ENCODE measurements at places on chromosomes 6 and 20.

DNA sequence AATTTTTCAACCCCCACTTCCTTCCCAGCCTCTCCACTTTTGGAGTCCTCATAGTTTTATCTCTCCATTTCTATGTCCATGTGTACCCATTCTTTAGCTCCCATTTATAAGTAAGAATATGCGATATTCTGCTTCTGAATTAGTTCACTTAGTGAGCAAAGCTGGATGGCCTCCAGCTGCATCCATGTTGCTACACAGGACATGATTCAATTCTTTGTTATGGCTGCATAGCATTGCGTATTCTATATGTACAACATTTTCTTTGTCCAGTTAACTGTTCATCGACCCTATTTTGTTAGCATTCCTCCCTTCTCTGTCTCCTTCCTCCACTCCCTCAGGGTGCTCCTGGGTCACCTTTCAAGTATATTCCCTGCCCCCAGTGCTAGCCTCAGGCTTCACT is 210.0 kb upstream of the SSTR4 start:
- DNase-seq = no peak

GRCh38 chr6:85127168-85127498 is 322.8 kb upstream of the NT5E start:
- no peak for DNase-seq

GRCh38 chr6:79335133-79335674 is 100.7 kb upstream of the HMGN3 start:
- DNase-seq = no peak

GRCh38 chr6:128508588-128509296 is 11.7 kb downstream of the PTPRK start:
- DNase-seq = peak; percentile 94

DNA sequence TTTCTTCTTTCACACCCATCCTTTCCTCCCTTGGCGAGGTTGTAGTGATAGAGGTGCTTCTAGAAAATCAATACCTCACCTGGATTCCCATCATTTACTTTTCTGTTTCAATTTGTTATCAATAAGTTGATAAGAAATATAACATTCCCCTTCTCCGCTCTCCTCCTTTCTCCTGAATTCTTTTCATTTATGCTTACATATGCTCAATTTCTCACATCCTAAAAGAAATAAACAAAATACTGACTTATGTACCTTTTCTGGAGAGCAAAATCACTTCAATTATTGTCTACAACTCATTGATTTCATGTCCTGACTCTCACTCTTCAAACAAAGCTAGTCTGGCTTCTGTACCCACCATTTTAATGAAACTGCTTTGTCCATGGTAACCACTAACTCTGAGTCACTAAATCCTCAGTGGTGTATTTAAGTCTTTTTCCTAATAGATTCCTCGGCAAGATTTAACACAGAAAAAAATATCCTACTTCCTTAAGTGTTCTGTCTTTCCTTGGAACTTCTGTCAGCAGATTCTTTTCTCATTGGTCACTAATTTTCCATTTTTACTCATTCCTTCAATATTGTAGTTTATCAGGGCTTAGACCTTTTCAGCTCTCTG is 289.6 kb downstream of the RFPL4B start:
- peak; percentile 80 for DNase-seq

DNA sequence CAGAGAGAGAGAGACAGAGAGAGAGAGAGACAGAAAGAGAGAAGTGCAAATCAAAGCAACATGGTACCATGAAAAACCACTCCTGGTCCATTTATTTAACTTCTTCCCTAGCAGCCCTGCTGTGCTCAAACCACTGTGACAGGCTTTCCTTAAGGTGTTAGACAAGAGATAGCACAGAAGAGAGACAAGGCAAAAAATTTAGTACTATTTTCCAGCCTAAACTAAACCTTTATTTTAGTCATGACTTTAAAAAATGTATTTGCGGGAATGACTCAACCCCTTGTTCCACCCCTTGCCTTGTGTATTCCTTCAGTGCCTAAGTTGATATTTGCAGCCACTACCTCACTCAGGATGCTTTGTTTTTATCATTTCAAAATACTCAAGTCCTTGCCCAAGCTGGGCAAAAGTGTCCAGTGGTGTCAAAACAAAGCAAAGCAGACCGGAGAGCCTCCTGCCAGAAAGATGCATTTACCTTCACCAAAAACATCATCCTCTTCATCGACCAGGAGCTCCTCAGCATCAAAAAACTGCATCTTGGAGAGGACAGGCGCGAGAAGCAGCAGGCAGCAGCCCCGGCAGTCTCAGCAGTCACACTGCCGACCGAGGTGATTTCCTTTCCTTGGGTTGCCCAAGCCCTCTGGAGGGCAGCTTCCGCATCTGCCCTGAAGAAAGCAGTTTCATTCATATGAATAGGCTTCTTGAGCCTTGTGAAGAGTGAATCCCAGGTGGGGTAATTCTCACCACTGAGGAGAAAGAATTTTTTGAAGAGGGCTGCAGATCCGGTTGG is at the start of gene RIPOR2:
RIPOR2 (minus strand) TSS at position 595 of the 787 bp plus-strand sequence; CDS start at position 533, 62 bp downstream.
- DNase-seq = no peak

DNA sequence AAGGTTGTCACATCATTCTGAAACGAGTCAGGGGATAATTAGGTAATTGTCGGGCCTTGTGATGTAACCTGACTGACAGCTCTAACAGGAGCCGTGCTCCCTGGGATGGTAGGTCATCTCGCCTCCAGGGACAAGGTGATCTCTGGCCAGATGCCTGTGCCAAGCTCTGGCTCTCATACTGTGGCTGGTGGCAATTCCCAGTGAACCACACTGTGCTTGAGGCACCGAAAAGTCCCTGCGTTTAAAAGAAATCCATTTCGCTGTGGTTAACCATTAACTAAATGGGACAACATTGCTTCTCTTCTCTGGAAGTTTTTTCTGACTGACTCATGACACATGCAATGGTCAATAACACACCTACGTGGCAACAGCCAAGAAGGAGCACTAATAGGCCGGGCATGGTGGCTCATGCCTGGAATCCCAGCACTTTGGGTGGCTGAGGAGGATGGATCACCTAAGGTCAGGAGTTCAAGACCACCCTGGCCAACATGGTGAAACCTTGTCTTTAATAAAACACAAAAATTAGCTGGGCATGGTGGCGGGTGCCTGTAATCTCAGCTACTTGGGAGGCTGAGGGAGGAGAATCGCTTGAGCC is 669.2 kb downstream of the PRKN start:
- DNase-seq = no peak

DNA sequence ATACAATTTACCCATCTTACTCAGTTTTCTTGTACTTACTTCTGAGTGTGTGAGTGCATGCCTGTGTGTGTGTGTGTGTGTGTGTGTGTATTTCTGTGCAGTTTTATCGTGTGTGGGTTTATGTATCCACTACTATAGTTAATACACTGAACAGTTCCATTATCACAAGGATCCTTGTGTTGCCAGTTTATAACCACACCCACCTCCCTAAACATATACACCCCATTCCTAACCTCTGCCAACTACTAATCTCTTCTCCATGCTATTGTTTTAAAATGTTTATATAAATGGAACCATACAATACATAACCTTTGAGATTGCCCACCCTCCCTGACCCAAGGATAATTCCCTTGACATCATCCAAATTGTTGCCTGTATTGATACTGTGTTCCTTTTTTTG is 18.7 kb downstream of the POFUT1 start:
- no peak for DNase-seq

DNA sequence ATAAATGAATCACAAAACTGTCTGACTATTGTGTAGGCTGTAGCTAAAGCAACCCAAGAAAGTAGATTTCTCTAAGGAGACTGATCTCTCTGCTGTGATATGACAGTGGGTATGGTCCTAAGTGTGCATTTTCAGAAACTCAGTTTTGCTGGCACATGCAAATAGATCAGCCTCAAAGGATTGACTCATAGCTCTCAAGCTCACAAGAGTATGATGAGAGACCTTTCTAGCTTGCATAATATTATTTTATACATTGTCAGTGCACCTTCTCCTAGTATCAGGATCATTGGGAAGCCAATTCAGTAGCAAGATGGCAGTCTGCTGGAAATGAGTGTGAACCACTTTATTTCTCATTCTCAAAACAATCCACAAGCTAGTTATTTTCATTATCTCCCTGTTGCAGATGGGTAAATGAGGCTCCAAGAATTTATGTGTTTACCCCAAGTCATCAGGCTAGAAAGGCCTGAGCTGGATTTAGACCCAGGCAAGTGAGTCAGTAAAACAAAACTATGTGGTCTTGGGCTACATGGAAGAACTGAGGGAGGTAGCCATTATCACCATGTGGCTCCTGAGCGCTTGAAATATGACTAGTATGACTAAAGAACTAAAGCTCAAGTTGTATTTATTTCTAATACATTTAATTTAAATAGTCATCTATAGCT is 27.9 kb upstream of the PLCB4 start:
- DNase-seq = peak; percentile 82

DNA sequence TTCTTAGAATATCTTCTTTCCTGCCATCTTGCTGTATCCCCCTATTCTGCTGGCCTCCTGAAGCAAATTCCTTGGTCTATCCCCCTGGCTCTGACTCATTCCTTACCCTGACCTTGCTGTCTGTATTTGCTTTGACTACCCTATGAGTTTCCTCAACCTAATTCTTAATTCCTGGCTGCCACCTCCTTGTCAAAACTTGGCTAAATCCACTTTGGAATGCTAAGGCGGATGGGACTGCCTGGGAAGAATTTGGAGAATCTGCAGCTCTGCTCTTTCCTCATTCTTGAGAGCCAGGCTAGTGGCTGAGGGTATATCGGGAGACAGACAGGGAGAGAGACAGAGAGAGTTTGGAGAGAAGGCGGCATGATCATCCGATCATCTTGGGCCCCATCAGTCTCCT is 24.4 kb downstream of the CAP2 start:
- DNase-seq = peak; percentile 99

DNA sequence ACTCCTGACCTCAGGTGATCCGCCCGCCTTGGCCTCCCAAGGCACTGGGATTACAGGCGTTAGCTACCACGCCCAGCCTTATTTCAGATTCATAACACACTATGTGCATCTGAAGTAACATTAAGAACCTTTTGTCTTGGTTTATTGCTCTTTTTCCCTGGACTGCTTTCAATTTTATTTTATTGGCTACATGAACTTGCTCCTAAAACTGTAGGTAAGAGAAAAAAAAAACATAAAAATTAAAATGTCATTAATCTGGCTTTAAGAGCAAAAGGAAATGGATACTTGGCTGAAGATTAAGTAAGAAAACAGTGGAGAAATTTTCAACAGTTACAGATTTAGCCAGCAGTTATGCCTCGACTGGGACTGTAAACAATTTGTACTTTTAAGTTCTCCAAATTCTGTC is 62.5 kb downstream of the GJA1 start:
- no peak for DNase-seq

DNA sequence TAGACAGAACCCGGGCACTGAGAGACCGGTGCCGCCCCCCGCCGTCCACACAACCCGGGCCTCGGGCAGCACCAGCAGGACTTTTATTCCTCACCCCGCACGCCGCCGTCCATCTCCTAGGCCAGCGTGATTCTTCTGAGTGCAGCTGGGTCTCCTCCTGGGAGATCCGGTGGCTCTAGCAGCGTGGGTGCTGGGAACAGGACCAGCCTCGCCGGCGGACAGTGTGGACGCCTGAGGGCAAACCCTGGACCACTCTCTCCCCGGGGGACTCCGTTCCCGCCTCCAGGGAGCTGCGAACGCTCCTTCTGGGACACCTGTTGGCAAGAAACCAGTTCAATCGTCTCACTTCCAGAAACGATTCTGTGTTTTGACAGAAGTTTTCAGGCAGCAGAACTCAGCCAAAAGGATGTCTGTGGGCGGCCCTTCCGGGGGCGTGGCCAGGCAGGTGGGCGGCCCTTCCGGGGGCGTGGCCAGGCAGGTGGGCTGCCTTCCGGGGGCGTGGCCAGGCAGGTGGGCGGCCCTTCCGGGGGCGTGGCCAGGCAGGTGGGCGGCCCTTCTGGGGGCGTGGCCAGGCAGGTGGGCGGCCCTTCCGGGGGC is 130.7 kb downstream of the DLL1 start:
- no peak for DNase-seq

- DNase-seq = peak; percentile 74
Measured at GRCh38 chr6:44630125-44631028, 242.9 kb downstream of the CDC5L start.

DNA sequence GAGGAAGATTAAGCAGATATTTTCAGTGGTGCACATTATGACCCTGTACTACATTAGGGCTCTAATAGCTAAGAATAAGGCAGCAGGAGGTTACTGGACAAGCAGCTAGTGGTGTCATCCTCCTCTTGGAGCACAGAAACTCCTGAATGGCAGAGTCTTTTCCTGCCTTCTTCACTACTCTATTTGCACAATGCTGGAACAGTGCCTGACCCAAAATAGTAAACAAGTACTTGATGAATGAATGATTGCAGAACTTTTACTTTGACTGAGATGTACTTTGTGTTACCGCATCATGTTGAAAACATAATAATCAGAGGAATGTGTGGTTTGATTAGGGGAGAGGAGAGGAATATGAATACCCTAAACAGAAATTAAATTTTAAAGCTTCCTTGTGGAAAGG is 30.0 kb upstream of the UST start:
- peak; percentile 26 for DNase-seq

GRCh38 chr6:101605874-101606273 is 212.4 kb downstream of the GRIK2 start:
- DNase-seq = no peak

GRCh38 chr6:108417027-108417426 is 122.2 kb downstream of the AFG1L start:
- peak; percentile 16 for DNase-seq

DNA sequence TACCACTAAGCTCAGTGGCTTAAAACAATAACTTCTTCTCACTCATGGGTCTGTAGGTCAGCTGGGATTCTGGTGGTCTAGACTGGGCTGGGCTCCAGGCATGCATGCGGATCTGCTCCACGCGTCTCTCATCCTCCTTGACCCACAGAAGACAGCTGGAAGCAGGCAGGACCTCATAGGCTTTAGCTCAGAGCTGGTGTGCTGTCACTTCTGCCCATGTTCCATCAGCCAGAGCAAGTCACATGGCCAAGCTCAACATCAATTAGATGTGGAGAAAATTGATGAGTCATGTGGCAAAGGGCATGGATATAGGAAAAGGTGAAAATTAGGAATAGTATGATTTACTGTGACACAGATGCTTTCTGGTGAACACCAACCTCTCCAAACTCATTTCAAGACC is 57.4 kb upstream of the PSMF1 start:
- DNase-seq = no peak

DNA sequence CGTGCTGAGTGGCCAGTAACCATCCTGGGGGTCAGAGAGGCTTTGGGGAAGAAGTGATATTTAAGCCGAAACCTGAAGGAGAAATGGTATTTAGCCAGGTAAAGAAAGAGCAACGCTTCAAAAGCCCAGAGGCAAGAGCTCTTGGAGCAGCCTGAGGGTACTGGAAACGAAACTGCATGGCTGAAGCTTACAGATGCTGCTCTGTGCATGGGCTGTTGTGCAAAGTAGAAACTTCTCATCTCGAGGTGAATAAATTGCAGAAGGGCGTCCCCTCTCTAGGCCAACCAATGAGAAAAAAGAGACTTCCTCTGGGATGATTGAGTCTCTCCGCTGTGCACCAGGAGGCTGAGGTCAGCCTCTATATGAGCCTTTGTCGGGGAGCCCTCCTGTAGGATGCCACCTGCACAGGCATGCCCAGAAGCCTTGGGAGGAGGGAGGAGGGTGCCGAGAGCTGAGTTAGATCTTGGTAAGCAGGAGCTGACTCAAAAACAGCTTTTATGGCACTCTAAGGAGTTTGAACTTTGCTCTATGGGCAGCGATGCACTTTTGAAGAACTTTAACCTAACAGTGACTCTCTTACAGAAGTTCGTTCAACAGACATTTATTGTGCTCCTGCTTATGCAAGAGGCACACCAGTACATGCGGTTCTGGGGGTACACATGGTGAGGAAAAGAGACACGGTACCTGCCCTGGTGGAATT is 61.6 kb upstream of the EDN1 start:
- DNase-seq = no peak

- DNase-seq = no peak
Measured at GRCh38 chr6:27758491-27758890, 153.7 kb downstream of the OR2B2 start.

- no peak for DNase-seq
Measured at GRCh38 chr6:5718231-5718947, 288.3 kb downstream of the NRN1 start.
